ENCODE measurements at places on chromosomes 16 and 17.

DNA sequence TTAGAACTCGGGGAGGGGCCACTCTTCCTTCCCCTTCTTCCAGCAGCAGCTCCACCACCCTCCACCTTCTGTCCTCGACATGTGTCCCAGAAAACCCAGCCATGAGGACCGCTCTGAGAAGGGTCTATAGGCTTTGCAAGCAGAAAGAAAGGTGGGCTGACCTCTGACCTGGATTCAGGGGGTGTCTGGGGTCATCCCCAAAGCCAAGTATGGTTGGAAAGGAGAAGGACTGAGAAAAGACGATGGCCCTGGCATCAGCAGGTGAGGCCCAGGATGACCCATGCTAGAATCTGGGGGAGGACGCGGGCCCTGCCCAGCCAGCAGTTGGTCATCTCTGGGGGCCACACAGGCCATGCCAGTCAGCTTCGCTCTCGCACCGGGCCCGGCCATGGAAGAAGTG is 6.1 kb upstream of the SMIM5 start:
- DNase-seq, result no peak

DNA sequence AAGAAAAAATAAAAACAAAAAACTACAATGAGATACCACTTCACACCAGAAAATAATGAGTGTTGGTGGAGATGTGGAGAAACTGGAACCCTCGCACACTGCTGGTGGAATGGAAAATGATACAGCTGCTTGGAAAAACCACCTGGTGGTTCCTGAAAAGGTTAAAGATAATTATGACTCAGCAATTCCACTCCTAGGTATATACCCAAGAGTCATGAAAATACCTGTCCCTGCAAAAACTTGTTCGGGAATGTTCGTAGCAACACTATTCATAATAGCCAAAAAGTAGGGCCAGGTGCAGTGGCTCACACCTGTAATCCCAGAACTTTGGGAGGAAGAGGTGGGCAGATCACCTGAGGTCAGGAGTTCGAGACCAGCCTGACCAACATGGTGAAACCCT is 8.1 kb upstream of the ITGAE start:
- DNase-seq, result no peak

- no peak for DNase-seq
Measured at GRCh38 chr17:55872374-55872773, 121.5 kb downstream of the PCTP start.

GRCh38 chr16:87132361-87133014 is 184.7 kb downstream of the C16orf95 start:
- peak; percentile 23 for DNase-seq

DNA sequence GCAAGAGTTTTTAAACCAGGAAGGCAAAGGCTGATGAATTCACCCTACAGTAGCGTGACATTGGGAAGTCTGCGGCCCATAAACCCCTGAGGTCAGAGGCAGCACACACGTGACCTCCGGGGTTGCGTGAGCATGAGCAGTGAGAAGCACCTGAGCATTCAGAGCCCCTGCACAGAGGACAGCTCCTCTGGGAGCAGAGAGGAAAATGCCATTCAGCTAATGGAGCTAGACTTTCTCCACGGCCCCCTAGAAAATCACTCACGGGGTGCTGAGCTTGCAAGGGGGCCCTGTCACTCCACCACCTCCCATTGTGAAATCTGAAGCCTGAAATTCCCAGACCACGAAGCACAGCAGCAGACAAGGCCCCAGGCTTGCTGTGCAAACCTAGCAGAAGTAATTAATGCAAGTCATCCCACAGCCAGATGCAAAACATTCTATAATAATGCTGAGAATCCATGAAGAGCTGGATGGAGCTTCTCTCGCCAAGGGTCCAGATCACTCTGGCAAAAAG is 114.9 kb upstream of the RCVRN start:
- peak; percentile 35 for DNase-seq

- DNase-seq, result no peak
Measured at GRCh38 chr17:30191072-30191471, 44.4 kb downstream of the SLC6A4 start.

GRCh38 chr16:2159175-2159838 is 3.7 kb downstream of the TRAF7 start:
- no peak for DNase-seq

- DNase-seq, result no peak
Measured at GRCh38 chr16:27400751-27401620, 988 bp upstream of the IL21R start.

- DNase-seq, result no peak
Measured at GRCh38 chr17:73824321-73824720, 180.1 kb upstream of the SDK2 start.

DNA sequence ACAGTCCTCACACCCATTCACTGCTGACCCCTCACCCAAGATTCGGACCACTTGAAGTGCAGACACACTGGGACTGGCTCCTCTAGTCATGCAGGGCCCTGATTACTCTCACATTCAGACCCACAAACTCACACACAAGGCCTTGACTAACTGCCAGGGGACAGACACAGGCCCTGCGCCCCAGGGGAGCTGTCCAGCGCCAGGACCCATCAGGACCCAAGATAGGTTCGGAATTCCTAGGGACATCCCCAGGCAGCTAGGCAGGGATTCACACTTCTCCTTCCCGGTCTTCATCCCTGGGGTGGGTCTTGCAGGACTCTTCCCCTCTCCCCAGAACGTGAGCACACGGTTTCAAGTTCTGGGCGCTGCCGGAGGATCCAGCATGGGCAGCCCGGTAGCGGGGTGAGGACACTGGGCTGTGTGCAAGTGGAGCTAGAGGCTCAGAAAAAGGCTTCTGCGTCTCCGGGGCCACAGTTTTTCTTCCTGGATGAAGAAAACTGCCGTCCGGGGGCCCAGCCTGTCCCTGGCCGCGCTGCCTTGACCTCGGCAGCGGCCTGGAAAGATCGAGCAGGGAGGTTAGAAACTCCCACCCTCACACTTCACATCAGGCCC is 1.6 kb downstream of the SEZ6 start:
- DNase-seq, result peak; percentile 33

DNA sequence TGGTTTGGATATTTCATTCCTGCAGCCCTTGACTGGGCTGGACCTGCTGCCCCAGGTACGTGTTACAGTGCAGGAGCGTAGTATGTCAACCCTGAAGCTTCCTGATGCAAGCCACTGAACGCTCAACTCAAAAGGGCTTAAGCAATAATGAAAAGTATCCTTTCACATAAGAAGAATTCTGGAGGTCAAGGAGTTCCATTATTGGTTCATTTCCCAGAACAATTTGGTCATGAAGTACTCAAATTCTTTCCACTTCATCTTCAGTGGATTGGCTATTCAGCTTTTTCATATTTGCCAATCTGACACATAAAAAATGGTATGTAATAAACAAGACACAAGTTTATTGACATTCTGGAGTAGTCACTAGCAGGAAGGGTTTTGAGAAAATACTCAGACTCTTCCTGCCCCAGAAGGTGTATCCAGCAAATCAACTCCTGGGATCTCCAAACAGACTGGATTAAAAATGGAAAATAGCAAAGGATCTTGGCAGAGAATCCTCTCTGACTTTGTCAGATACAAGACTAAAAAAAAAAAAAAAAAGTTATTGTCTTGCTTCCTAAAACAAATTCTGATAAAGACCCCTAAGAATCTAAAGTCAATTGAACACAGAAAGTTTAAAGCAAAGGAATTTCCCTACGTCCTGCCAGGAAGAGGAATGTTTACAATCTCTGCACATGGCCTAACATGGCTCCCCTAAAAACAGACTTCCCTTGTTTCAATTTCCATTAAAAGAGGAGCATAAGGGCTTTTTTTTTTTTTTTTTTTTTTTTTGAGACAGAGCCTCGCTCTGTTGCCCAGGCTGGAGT is 37.5 kb upstream of the WSB1 start:
- DNase-seq, result peak; percentile 68

- DNase-seq, result no peak
Measured at GRCh38 chr17:39058524-39058923, 91.3 kb upstream of the FBXO47 start.

- DNase-seq, result peak; percentile 78
Measured at GRCh38 chr17:74210191-74211140, 2.9 kb upstream of the TTYH2 start.

DNA sequence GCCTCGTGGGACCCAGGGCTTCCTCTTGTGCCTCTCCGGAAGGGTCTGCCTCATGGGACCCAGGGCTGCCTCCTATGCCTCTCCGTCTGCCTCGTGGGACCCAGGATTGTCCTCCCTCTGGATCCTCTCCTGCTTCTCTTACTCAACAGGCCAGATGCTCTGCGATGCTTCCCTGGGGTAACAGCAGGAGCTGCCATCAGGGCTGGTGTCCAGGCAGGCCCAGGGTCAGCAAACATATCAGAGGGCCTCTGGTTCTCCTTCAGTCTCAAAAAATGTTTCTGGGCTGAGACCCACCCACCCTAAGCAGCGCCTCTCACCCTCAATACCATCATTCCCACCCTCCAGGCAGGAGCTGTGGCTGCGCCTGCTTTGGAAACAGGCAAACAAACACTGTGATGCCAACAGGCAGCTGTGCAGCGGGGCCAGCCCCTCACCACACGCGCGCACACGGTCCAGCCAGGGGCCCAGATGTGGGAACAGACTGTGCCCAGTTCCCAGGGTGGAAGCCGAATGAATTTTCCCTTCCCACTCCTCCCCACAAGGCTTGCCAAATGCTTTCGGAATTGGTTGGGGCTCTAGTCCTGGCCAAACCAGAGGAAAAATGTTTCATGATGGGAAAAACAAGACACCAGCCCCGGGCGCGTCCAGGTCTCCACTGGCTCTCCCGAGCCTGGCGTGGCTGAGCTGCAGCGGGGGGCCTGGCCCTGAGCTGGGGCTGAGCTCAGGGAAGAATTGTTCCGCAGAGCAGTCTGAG is 11.3 kb downstream of the TIMM22 start:
- DNase-seq, result no peak

DNA sequence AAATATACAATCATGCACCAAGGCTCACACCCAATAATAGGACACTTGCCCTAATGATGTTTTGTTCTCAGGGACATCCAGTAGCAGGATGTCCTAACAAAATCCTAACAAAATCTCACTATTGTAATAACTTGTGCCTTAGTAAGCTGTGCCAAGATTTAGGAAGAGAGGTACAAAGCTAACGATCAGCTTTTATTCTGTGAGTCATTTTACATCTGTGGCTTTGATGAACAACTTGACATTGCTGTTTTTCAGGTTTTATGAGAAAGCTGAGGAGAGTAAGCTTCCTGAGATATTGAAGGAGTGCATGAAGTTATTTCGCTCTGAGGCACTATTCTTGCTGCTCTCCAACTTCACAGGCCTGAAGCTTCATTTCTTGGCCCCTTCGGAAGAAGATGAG is 18.9 kb downstream of the OGFOD1 start:
- no peak for DNase-seq

DNA sequence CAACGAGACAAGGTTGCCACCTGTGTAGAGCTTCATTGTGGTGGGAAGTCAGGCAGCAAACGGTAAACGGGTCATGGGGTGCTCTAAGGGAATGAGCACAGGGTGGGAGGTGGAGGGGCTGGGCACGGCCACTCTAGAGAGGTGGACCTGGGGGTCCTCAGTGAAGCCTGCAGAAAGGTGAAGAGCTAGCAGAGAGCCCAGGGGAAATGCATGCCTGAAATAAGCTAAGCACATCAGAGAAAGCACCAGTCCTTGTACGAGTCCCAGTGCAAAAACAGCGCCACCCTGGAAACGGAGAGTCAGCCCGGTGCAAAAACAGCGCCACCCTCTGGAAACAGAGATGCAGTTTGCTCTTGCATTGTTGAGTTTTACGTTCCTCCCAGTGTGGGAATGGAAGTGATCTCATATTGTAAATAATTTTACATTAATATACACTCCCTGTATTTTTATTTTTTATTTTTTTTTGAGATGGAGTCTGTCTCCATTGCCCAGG is 65.0 kb downstream of the TBC1D16 start:
- peak; percentile 15 for DNase-seq

DNA sequence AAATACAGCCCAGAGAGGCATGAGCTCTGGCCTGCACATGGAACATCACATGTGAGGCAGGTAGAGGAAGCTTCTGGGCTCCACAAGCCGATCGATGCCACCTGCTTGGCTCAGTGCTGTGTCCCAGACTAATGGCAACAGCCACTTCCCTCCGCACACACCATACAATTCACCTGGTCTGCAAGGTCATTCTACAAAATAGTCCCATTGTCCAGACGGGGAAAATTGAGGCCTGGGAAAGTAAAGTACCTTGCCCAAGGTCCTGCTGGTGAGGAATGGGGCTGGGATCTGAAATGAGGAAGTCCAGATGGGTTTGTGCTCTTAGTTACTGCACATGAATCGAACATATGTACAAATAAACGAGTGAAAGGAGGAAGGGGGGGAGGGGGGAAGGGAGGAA is 88.0 kb downstream of the LITAF start:
- DNase-seq, result no peak

- peak; percentile 69 for DNase-seq
Measured at GRCh38 chr16:84633622-84634021, 14.7 kb upstream of the KLHL36 start.

- no peak for DNase-seq
Measured at GRCh38 chr16:20611975-20612481, 35.9 kb upstream of the ACSM2B start.

GRCh38 chr17:79219208-79219935 is 144.7 kb downstream of the ENGASE start:
- DNase-seq, result no peak

DNA sequence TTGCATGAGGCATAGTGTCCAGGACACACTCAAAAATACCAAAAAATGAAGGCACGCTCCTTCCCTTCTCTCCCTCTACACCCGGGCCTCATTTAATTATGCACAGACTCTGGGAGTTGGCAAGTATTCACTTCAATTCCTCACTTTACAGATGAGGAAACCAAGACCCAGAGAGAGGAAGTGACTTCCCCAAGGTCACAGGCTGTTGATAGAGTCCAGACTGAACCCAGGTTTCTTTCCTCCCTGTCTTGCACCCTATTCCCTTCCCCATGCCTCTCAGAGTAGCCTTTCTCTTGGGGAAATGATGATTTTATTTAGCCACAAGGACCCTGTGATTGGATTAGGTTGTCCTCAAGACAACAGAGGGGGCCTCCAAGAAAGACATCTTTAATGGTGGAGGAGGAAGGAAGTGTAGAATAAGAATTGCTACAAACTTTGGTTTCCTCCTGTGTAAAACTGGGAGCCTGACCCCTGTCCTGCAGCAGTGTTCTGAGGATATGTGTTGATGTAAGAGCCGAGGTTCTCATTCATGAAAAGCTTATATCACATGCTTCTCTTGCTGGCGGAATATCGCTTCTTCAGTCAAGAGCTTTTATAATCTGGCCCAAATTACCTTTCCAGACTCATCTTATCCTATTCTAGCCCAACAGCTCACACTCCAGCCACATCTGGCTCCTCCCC is 48.8 kb upstream of the SIAH1 start:
- no peak for DNase-seq

DNA sequence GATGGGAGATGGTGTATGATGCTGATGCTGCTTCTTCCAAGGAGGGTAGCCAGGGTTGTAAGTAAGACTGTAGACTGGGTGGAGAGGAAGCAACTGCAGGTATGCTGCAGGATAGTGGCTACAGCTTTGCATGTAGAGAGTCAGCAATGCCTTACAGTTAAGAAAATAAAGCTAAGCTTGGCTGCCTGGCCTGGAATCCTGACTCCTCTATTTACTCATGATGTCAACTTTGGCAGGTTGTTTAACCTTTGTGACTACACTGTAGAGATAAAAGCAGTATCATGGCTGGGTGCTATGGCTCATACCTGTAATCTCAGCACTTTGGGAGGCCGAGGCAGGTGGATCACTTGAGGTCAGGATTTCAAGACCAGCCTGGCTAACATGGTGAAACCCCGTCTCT is 301.6 kb upstream of the RBFOX1 start:
- no peak for DNase-seq

All from mesenchymal stem cell (in vitro differentiated cells and primary cell).